Fibroblast of lung (primary cell): ENCODE measurements at places on chromosomes 4 and X. TPM values are rescaled to one million over a fixed set of nuclear protein-coding genes. Genes with fewer than 3 reads are reported as not detected.

Gene EMCN
- under 0.01 TPM in 1 of 2 replicates, not detected in the other for total RNA-seq

Gene SPP1
- total RNA-seq, result 0.17 and 0.26 TPM in 2 replicates

Gene TET2
- total RNA-seq, result 5.4 and 8.3 TPM in 2 replicates

Gene TCEAL6
- not detected in 2 replicates for total RNA-seq

Gene PLXNB3
- total RNA-seq, result 1.0 and 4.3 TPM in 2 replicates

Gene TBC1D8B
- total RNA-seq, result 5.4 and 9.1 TPM in 2 replicates

Gene NXF2B
- not detected in 2 replicates for total RNA-seq

Gene TGIF2LX
- total RNA-seq, result not detected in 2 replicates

Gene GSX2
- total RNA-seq, result 0.33 TPM in 1 of 2 replicates, not detected in the other

- no peaks in the 10 kb centered on the region for H3K4me1 ChIP-seq
- H3K27ac ChIP-seq, result no peak overlapping the region
- no peaks in the 10 kb centered on the region for H3K27me3 ChIP-seq
- H3K36me3 ChIP-seq, result no peaks in the 10 kb centered on the region
Measured at GRCh38 chrX:111349101-111349500, 62.9 kb downstream of the DCX start.

GRCh38 chr4:157372567-157372966 is 152.0 kb downstream of the GRIA2 start:
- DNase-seq, result no peak
- no peaks in the 10 kb centered on the region for H3K36me3 ChIP-seq
- H3K4me1 ChIP-seq, result no peaks in the 10 kb centered on the region
- H3K27me3 ChIP-seq, result no peaks in the 10 kb centered on the region

- H3K4me1 ChIP-seq, result no peaks in the 10 kb centered on the region
- no peak overlapping the region for H3K4me3 ChIP-seq
- H3K27ac ChIP-seq, result no peak overlapping the region
- H3K36me3 ChIP-seq, result peaks cover 5% of the 10 kb centered on the region
- DNase-seq, result no peak
Measured at GRCh38 chrX:9706421-9706820, 59.2 kb downstream of the GPR143 start.

DNA sequence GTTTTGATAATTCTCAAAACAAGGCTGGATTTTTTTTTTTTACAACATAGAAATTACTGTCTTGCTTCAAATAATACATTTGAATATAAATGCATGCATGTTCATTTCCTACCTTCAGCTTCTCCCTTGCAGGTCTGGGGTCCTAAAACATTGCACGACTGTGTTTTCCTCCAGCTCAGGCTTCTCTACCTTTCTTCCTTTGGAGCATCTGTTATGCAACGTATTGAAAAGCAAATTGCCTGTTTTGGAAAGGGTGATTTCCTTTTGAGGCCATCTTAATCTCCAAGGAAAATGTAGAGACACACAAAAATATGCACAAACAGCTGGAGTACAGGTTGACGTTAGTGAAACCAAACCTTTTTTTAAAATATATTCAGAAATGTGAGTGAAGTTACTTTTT is 115.6 kb upstream of the TLL1 start:
- H3K27ac ChIP-seq, result no peak overlapping the region
- no peaks in the 10 kb centered on the region for H3K27me3 ChIP-seq
- no peaks in the 10 kb centered on the region for H3K36me3 ChIP-seq
- H3K4me3 ChIP-seq, result no peak overlapping the region
- no peaks in the 10 kb centered on the region for H3K4me1 ChIP-seq
- no peak for DNase-seq

- no peaks in the 10 kb centered on the region for H3K4me1 ChIP-seq
- DNase-seq, result no peak
- no peaks in the 10 kb centered on the region for H3K36me3 ChIP-seq
Measured at GRCh38 chr4:105594099-105595010, 41.9 kb downstream of the ARHGEF38 start.

- H3K36me3 ChIP-seq, result no peaks in the 10 kb centered on the region
- H3K4me3 ChIP-seq, result no peak overlapping the region
- H3K4me1 ChIP-seq, result no peaks in the 10 kb centered on the region
- no peaks in the 10 kb centered on the region for H3K27me3 ChIP-seq
Measured at GRCh38 chrX:66130469-66130868, 33.6 kb upstream of the HEPH start.

GRCh38 chr4:9781343-9782135 is at the start of gene DRD5:
Gene DRD5 (plus strand): TSS chr4:9781634. CDS start chr4:9782030, 396 bp downstream.
- H3K27me3 ChIP-seq, result no peaks in the 10 kb centered on the region
- no peak within 1 kb of the TSS for H3K27ac ChIP-seq
- no peak for DNase-seq
- no peak within 1 kb of the TSS for H3K4me3 ChIP-seq
- H3K36me3 ChIP-seq, result no peaks in the 10 kb centered on the region
- no peaks in the 10 kb centered on the region for H3K4me1 ChIP-seq

DNA sequence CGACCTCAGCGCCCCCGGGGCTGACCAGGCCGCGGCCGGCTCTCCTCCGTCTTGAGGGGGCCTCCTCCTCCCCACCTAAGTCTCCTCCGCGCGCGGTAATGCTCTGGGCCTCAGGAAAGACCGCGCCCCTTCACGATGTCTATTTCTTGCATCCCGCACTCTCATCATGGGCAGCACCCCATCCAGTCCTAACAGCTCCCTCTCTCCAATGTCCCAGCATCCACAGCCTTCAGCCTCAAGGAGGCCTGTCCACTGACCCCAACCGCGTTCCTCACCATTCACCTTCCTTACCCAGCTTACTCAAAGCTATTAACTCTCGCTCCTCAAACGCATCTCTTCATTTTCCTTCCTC is 77.5 kb downstream of the MAGED4 start:
- H3K27ac ChIP-seq, result peak overlapping the region; percentile 69
- peak overlapping the region; percentile 51 for H3K4me3 ChIP-seq
- no peaks in the 10 kb centered on the region for H3K4me1 ChIP-seq
- no peak for DNase-seq
- no peaks in the 10 kb centered on the region for H3K27me3 ChIP-seq

- no peaks in the 10 kb centered on the region for H3K4me1 ChIP-seq
- no peak overlapping the region for H3K27ac ChIP-seq
- H3K27me3 ChIP-seq, result no peaks in the 10 kb centered on the region
- no peaks in the 10 kb centered on the region for H3K36me3 ChIP-seq
- no peak overlapping the region for H3K4me3 ChIP-seq
Measured at GRCh38 chrX:22969411-22969810, 30.3 kb upstream of the DDX53 start.

- DNase-seq, result no peak
- H3K4me1 ChIP-seq, result no peaks in the 10 kb centered on the region
- no peak overlapping the region for H3K27ac ChIP-seq
- H3K27me3 ChIP-seq, result no peaks in the 10 kb centered on the region
- H3K4me3 ChIP-seq, result no peak overlapping the region
- no peaks in the 10 kb centered on the region for H3K36me3 ChIP-seq
Measured at GRCh38 chr4:67103001-67103747, 442.1 kb downstream of the CENPC start.

- peaks cover 3% of the 10 kb centered on the region for H3K27me3 ChIP-seq
- no peak overlapping the region for H3K4me3 ChIP-seq
- H3K27ac ChIP-seq, result no peak overlapping the region
- peaks cover 2% of the 10 kb centered on the region for H3K4me1 ChIP-seq
- DNase-seq, result no peak
Measured at GRCh38 chr4:185587030-185587426, 51.7 kb upstream of the PDLIM3 start.

GRCh38 chr4:159564615-159565014 is 461.7 kb downstream of the RAPGEF2 start:
- no peaks in the 10 kb centered on the region for H3K27me3 ChIP-seq
- no peaks in the 10 kb centered on the region for H3K4me1 ChIP-seq
- no peak overlapping the region for H3K27ac ChIP-seq
- H3K36me3 ChIP-seq, result no peaks in the 10 kb centered on the region
- no peak overlapping the region for H3K4me3 ChIP-seq
- no peak for DNase-seq

GRCh38 chr4:168857546-168858314 is 152.3 kb downstream of the CBR4 start:
- H3K27ac ChIP-seq, result peak overlapping the region; percentile 73
- peaks cover 23% of the 10 kb centered on the region for H3K4me1 ChIP-seq
- H3K27me3 ChIP-seq, result no peaks in the 10 kb centered on the region
- peaks cover 6% of the 10 kb centered on the region for H3K36me3 ChIP-seq
- no peak overlapping the region for H3K4me3 ChIP-seq
- peak; percentile 97 for DNase-seq

GRCh38 chr4:118727360-118727759 is 42.2 kb downstream of the METTL14 start:
- no peak for DNase-seq
- H3K4me3 ChIP-seq, result no peak overlapping the region
- H3K4me1 ChIP-seq, result peaks cover under 1% of the 10 kb centered on the region
- H3K27ac ChIP-seq, result no peak overlapping the region
- no peaks in the 10 kb centered on the region for H3K27me3 ChIP-seq

DNA sequence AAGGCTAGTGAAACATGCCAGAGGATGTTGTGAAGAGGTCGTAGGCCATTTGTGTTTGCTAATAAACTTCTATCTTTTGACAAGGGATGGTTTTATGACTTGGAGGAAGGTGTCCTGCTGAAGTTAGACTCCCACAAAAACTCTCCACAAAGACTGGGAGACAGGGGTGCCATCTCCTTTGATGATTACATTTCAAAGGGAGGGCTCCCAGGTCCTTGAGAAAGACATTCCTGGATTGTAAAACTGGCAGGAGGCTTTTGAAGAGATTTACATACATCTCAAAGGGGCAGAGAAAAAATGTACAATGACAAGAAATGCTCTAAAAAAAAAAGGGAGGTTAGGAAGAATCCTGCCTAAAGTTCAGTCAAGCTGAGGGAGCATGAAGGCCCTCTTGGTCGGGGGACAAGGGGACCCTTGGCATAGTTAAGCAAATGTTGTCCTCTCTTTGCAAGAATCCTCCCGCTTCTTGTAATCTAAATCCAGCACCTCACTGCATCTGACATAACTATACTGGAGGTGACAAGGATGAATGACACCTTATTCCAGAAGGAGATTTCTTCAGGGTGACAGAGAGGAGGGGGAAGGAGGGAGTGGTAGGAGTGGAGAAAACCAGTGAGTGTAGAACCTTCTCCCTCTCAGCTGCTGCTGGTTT is 41.1 kb upstream of the MGST2 start:
- H3K36me3 ChIP-seq, result no peaks in the 10 kb centered on the region
- H3K4me3 ChIP-seq, result no peak overlapping the region

DNA sequence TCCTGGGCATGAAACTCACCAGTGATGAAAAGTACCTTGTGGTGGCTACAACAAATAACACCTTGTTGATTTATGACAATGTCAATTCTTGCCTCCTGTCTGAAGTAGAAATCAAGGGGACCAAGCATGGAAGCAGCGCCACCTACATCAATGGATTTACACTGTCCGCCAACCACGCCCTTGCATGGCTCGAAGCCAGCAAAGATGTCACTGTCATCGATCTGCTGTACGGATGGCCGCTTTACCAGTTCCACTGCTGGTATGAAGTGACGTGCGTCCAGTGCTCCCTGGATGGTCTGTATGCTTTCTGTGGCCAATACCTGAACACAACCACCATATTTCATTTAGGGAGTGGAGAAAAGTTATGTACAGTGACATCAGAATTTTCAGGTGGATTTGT is 200.5 kb downstream of the NWD2 start:
- H3K36me3 ChIP-seq, result no peaks in the 10 kb centered on the region
- no peak overlapping the region for H3K4me3 ChIP-seq
- H3K4me1 ChIP-seq, result no peaks in the 10 kb centered on the region
- H3K27me3 ChIP-seq, result peaks cover 3% of the 10 kb centered on the region
- no peak overlapping the region for H3K27ac ChIP-seq

DNA sequence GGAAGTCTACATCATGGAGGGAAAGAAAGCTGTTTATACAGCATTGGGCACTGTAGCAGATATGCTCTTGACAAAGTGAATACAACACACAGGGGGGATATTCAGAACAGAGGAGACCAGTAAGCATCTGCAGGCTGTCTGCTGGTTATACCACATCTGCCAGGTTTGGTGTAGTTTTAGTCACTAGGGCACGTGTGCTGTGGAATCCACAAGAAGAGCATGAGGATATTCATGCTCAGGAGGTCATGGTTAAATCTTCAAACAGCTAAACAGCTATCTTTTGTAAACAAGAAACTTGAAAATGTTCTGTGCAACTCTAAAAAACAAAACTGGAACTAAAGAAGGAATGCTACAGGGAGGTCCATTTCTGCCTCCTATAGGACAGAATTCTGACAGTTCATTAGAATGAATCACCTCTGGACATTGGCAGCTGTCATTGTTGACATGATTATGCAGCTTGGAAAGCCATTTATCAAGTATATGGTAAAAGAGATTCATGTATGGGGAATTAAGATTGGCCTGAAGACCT is 175.8 kb downstream of the RCHY1 start:
- H3K4me1 ChIP-seq, result peaks cover 4% of the 10 kb centered on the region
- no peak for DNase-seq
- no peak overlapping the region for H3K27ac ChIP-seq
- H3K36me3 ChIP-seq, result no peaks in the 10 kb centered on the region
- no peaks in the 10 kb centered on the region for H3K27me3 ChIP-seq

DNA sequence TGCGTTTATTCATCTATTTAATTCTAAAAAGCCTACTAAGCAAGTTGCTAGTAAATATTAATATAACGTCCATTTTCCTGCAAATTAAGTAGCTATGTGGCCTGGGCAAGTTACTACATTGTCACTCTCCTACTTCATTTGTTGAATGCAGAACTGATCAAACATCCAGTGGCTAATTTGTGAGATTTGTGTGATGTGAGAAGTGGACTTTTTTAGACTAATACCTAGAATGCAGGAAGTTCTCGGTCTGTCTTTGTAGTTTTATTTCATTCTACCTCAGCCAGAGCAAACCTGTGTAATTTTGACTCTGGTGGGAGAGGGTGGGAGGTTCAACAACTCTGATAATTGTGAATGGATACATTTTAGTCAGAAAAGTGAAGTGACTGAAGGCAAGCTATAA is 840 bp downstream of the GUF1 start:
- peak overlapping the region; percentile 77 for H3K4me3 ChIP-seq
- H3K27me3 ChIP-seq, result no peaks in the 10 kb centered on the region
- no peak for DNase-seq
- peaks cover 5% of the 10 kb centered on the region for H3K36me3 ChIP-seq

DNA sequence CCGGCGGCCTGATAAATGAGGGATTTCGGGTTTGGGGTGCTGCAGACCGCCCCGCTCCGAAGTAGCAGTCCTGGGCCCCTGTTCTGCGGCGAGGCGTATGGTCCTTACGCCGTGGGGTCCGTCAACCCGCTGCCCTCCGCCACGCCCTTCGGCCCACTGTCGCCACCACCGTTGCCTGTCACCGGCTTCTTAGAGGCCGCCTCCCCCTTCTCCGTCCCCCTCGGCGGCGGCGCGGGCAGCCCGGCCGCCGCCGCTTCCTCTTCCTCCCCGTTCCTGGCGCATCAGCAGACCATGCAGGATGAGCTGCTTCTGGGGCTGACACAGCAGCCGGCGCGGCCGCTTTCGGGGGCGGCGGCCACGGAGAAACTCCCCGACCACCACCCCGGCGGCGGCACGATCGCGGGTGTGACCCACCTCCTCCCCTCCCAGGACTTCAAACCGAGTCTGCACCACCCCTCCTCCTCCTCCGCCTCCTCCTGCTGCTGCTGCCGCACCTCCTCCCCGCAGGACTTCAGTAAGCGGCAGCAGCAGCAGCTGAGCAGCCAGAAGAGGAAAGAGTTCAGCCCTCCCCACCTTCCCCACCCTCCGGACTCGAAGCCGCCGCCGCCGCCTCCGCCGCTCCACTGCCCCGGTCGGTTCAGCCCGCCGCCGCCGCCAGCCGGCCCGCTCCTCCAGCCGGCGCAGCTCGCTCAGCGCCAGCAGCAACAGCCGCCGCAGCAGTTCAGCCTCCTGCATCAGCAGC is 549 bp downstream of the CPEB2 start:
- H3K27ac ChIP-seq, result peak overlapping the region; percentile 99
- peak overlapping the region; percentile 70 for H3K4me3 ChIP-seq
- DNase-seq, result peak; percentile 90
- H3K4me1 ChIP-seq, result peaks cover 3% of the 10 kb centered on the region
